Vagina (tissue), 2 donors: ENCODE measurements at places on chromosomes 11 and 22. TPM values are rescaled to one million over a fixed set of nuclear protein-coding genes. Genes with fewer than 3 reads are reported as not detected.

DNA sequence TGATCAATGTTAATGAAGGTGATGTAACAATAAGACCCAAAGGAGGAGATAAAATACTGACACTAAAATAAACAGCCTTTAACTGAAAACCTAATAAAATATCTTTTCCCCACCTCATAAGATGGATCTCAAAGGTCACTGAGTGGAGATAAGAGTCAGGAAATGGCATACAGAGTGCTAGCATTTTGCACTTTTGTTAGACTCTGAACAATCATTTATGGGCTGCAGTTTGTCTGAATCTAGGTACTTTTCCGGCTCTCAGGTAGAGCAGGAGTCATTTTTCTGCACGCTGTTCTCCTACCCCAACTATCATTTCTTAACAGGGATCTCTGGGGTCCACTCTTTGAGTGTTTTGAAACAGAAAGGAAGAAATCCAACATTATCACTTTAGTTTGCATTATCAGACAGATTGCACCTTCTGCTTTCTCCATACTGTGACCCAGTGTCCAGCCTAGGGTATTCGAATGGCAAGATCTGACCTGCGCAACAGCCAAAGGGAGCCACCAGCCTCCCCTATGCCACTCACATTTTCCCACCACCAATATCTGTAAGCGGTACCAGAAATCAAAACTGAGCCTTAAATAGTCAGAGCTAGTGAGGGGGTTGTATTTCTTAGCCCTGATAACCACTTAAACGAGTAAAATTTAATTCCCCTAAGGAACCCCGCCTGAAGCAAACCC is 863 bp downstream of the SIAE start:
- peaks cover 21% of the 10 kb centered on the region for H3K4me1 ChIP-seq
- H3K4me3 ChIP-seq: peak overlapping the region; percentile 51

DNA sequence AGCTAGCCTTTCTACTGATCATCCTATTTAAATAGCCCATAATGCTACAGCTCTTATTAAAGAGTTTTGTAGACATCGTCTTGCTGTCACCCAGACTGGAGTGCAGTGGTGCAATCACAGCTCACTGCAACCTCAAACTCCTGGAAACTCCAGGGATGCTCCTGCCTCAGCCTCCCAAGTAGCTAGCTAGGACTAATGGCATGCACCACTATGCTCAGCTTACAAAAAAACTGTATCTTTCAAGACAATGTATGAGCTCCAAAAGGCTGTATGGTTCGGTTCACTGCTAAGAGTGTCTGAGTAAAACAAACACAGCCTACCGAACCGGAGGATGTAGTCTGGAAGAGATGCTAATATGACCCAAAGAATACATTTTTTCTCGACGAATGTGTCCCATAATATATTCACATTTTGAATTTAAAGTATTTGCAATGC is 2.6 kb downstream of the TAF1D start:
- no peaks in the 10 kb centered on the region for H3K27me3 ChIP-seq
- peak overlapping the region; percentile 77 for H3K4me3 ChIP-seq
- peaks cover 1% of the 10 kb centered on the region for H3K36me3 ChIP-seq
- peak overlapping the region; percentile 5 for H3K27ac ChIP-seq
- DNase-seq: no peak

DNA sequence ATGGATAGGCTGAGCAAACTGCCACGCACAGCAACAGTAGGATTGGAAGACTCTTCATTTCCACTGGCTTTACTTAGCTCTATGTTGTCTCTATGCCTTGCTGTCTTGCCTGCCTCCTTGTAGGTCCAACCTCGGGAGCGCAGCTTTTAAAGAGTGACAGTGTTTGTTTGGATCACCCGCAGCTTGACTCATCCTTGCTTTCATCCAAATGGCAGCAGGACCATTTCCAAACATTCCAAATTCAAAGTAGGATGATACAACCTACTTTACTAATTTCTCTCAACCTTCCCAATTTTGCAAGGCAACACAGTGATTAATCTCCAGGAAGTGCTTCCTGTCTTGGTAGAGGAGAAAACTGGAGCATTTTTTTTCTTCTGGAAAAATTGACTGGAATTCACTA is at the start of gene MMP3:
TSS of gene MMP3 (minus strand) at position 121 of the 400 bp plus-strand sequence. CDS start at position 58, 63 bp downstream.
- H3K27me3 ChIP-seq: no peaks in the 10 kb centered on the region

The TOMT gene
- total RNA-seq: not detected

DNA sequence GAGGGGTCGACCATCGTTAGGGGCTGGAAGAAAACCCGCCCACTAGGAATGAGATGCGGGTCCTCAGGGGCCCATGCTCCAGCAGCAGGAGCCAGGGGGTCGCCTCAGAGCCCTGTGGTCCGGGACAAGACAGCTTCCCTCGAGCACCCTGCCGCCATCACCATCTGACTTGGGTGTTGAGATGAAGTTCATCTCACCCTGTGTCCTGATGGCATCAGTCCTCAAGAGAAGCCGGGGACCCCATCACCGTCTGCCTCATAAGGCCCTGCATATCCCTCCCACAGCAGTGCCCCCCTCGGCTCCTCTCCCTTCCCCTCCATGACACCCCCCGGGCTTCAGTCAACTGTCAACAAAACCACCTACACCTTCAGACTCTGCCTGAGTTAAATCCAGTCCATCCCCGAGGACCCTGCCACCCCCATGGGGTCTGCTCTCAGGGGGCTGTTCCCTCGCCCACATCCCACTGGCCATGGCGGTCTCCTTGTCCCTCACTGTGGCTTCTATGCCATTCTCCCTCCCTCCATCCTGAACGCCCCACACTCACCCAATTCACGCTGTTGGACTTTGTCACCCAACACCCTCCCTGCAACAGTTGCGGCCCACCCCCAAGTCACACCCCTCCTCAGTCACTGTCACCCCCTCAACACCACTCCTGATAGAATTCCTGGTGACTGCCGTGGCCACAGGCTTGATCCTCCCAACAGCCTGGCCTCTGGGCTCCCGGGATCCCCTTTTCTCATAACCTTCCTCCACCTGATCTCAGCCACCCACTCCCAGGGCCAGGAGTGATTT is 87.7 kb upstream of the RTL6 start:
- no peaks in the 10 kb centered on the region for H3K27me3 ChIP-seq
- peaks cover 8% of the 10 kb centered on the region for H3K4me1 ChIP-seq
- no peak overlapping the region for H3K27ac ChIP-seq
- no peaks in the 10 kb centered on the region for H3K36me3 ChIP-seq
- no peak overlapping the region for H3K4me3 ChIP-seq
- DNase-seq: no peak

The IRF7 gene
- total RNA-seq: 18.9 TPM

DNA sequence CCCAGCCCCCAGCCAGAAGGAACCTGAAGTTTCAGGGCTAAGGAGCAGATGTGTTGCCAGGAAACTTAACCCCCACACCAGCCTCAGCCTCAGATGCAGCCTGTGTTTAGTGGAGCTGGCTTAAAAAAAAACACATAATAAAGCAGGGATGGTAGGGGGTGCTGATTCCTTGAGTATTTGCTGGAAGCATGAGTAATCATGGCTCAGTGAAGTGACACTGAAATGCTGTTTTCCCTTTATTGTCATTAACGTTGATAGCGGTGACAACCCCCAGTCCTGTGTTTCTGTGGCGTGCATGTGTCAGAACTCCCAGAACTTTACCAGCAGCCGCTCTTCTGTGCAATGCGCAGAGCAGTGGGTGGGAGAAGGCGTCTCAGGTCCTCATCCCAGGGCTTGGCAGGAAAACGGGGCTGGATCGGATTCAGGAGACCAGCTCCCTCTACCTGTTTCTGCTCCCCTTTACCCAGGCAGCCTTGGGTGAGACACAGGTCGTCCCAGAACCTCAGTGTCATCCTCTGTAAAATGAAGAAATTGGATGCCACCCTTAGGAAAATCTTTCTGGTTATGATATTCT is 1282.1 kb downstream of the TBC1D22A start:
- H3K36me3 ChIP-seq: no peaks in the 10 kb centered on the region
- no peaks in the 10 kb centered on the region for H3K27me3 ChIP-seq
- no peak overlapping the region for H3K27ac ChIP-seq
- peak; percentile 34 for DNase-seq
- H3K4me3 ChIP-seq: no peak overlapping the region

The MMP1 gene
- not detected for total RNA-seq

- no peaks in the 10 kb centered on the region for H3K4me1 ChIP-seq
- no peaks in the 10 kb centered on the region for H3K27me3 ChIP-seq
- no peak overlapping the region for H3K4me3 ChIP-seq
- no peaks in the 10 kb centered on the region for H3K36me3 ChIP-seq
- DNase-seq: no peak
These were observed 71.5 kb upstream of the VSTM5 start for GRCh38 chr11:93921695-93922468.

DNA sequence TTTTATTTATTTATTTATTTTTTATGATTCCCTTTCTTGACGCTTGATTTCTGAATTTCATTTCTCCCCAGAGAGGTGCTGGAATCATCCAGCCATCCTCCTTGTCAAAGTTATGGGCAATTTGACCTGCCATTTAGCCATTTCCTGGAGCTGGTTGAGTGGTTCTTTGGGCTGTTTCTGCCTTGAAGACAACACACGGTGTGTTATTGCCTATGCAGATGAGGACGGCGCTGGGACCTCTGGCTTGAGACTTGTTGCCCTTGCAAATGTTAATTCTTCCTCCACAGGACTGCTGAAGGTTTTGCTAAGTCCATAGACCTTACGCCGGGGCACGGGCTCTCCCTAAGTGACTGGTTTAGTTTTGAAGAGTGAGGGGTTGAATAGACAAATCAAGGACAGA is 147.9 kb upstream of the PLET1 start:
- no peaks in the 10 kb centered on the region for H3K36me3 ChIP-seq
- H3K27me3 ChIP-seq: no peaks in the 10 kb centered on the region
- H3K4me1 ChIP-seq: no peaks in the 10 kb centered on the region
- DNase-seq: no peak
- H3K4me3 ChIP-seq: no peak overlapping the region

The PLEKHB1 gene
- 7.9 TPM for total RNA-seq

The TRIM5 gene
- total RNA-seq: 20.4 TPM

GRCh38 chr11:9222654-9223053 is 42.5 kb downstream of the DENND5A start:
- H3K4me3 ChIP-seq: no peak overlapping the region
- H3K27ac ChIP-seq: no peak overlapping the region
- H3K27me3 ChIP-seq: no peaks in the 10 kb centered on the region
- DNase-seq: no peak
- no peaks in the 10 kb centered on the region for H3K36me3 ChIP-seq

The ANO9 gene
- 12.0 TPM for total RNA-seq

- H3K4me3 ChIP-seq: no peak overlapping the region
- H3K4me1 ChIP-seq: peaks cover 47% of the 10 kb centered on the region
- H3K27me3 ChIP-seq: no peaks in the 10 kb centered on the region
- H3K27ac ChIP-seq: peak overlapping the region; percentile 18
- H3K36me3 ChIP-seq: no peaks in the 10 kb centered on the region
These were observed 27.8 kb upstream of the GRAMD4 start for GRCh38 chr22:46592390-46592872.

DNA sequence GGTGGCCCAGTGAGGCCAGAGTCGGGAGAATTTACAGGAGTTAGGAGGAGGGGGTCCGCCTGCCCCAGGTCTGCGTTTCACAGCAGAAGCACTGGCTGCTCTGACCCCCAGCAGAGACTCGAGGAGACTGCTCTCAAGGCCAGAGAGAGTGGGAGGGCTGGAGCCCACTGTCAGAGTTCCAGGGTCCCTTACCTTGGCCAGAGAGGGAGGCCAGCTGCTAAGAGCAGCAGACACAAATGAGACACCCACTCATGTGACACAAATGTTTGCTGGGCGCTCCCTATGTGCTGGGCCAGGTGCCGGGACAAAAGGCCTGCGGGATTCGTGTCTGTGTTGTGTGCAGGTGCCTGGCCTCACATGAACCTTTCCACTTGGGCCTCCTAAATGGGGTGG is 2.8 kb upstream of the TNFRSF13C start:
- H3K4me3 ChIP-seq: no peak overlapping the region
- no peaks in the 10 kb centered on the region for H3K27me3 ChIP-seq
- no peak overlapping the region for H3K27ac ChIP-seq
- H3K4me1 ChIP-seq: peaks cover 13% of the 10 kb centered on the region

The CXCR5 gene
- total RNA-seq: not detected

The MS4A15 gene
- not detected for total RNA-seq

The OR51B5 gene
- 1.2 TPM for total RNA-seq

The GLYAT gene
- not detected for total RNA-seq

- H3K27me3 ChIP-seq: no peaks in the 10 kb centered on the region
- H3K4me3 ChIP-seq: no peak overlapping the region
- no peak for DNase-seq
- H3K36me3 ChIP-seq: no peaks in the 10 kb centered on the region
- H3K4me1 ChIP-seq: no peaks in the 10 kb centered on the region
- no peak overlapping the region for H3K27ac ChIP-seq
These were observed 146.4 kb upstream of the UBASH3B start for GRCh38 chr11:122509091-122509490.
